ENCODE measurements at places on chromosomes 5 and 9.

DNA sequence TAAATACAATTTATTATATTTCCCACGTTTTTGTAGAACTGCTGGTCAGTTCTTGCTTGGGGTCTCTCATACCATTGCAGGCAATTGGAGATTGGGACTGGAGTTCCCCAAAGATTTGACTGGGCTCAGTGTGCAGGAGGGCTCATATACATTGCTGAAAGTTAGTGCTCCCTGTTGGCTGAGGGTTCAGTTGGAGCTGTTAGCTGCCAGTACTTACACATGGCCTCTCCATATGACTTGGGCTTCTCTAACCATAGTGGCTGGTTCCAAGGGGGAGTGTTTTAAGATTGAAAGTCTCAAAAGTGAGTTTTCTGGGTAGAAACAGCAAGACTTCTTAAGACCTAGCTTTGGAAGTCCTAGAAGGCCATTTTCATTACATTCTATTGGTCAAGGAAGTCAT is 102.9 kb downstream of the MAN2A1 start:
- DNase-seq = no peak

GRCh38 chr9:137017791-137018497 is 10.1 kb downstream of the ABCA2 start:
- no peak for DNase-seq

- DNase-seq = no peak
Observed at GRCh38 chr9:30075451-30076199, 2308.8 kb upstream of the ACO1 start.

DNA sequence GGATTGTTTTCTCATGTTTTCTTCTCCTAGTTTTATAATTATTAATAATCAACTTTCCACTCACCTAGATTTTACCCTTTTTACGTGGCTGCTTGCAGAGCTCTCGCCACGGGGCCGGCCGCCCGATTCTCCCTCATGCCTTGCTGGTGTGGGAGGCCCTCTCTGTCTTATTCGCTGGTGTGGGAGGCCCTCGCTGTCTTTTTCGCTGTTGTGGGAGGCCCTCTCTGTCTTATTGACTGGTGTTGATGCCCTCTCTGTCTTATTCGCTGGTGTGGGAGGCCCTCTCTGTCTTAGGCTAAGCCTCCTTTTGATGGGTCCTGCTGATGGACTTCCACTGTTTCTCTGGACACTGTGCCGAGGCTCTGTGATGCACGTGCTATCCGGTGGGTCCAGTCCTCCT is 161.3 kb upstream of the IRX2 start:
- no peak for DNase-seq

DNA sequence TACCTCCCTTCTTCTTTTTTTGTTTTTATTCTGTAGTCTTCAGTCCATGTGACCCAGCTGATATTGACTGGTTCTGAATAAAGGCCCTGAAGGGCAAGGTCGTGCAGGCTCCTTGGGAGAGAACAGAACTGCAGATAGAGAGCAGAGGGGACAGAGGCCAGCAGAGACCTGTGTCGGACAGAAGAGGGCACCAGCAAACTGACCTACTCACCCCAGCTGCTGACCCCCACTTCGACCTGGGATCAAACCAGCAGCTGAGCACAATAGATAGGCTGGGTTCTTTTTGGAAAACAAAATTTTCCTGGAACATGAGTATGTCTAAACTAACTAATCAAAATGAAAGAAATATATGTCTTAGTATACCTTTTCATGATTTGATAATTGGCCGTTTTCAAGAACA is 695.1 kb downstream of the NR2F1-AS1 start:
- DNase-seq = no peak

GRCh38 chr9:127608104-127608966 is 3.7 kb upstream of the STXBP1 start:
- DNase-seq = peak; percentile 80

- DNase-seq = peak; percentile 69
Observed at GRCh38 chr5:106017243-106017857, 1653.4 kb downstream of the EFNA5 start.

- no peak for DNase-seq
Observed at GRCh38 chr5:115184770-115185169, 15.1 kb upstream of the TRIM36 start.

DNA sequence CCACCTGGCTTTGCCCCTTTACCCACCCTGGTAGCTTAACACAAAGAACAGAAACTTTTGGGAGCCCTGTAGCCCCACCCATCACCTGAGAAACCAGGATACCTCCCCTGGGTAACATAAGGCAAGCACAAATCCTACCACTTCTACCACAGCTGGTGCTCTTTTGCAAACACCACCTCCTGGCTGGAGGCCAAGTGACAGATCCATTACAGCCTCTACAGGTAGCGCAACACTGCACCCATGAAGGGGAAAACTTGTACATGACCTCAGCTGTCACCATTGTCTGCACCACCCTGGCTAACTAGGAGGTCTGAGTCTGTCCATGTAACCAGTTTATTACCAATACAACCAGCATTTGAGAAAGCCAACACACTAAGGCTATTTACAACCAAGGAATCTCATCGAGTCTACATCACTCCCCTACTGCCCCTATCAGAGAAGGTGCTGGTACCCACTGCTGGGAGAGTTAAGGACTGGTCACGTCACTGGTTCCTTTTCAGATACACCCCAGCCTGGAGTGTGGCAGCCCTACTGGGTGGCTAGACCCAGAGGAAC is 128.6 kb downstream of the PJA2 start:
- no peak for DNase-seq

- no peak for DNase-seq
Observed at GRCh38 chr5:151449297-151449696, 1.9 kb downstream of the SLC36A1 start.

DNA sequence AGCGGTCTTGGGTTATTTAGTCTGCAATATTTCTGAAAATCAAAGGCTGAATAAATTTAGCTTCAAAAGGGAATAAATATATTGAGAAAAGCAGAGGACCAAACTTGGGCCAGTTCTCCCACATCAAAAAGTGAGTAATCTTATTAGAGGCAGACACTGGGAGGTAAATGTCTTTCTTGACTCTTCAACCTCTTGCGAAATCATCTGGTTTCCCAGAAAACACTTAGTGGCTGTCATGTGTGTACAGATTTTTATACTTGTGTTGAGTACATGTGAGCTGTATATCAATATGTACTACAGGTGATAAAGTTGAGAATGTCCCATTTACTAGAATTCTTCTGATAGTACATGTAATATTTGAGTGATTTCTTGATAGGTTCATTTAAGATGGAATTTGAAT is 454.9 kb downstream of the PRR16 start:
- no peak for DNase-seq

GRCh38 chr5:17343675-17344074 is 126.2 kb downstream of the BASP1 start:
- peak; percentile 9 for DNase-seq

DNA sequence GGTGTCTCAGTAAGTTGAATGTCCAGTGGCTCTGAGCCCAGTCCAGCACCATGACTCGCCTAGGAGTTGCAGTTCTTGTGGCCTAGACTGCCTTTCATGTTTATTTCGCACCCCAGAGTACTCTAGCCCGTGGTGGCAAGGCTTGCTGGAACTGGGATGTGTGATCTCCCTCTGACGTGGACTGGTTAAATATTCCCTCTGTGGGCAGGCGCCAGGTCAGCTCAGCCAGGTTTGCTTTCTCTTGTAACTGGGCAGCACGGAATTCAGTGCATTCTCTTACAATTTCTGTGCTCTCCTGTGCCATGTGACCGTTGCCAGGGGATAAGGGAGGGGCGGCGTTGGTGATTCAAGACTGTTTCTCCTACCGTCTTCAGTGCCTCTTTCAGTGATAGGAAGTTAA is 270.8 kb downstream of the KDM4C start:
- DNase-seq = no peak

GRCh38 chr9:115261656-115262081 is 143.7 kb upstream of the TNC start:
- no peak for DNase-seq

GRCh38 chr9:110179734-110180133 is 28.2 kb downstream of the C9orf152 start:
- no peak for DNase-seq

Data from T47D (cell line).